ENCODE measurements at places on chromosomes 5 and 9.
A peak's percentile ranks its signal among the peaks of the same experiment; 100 is the strongest.

DNA sequence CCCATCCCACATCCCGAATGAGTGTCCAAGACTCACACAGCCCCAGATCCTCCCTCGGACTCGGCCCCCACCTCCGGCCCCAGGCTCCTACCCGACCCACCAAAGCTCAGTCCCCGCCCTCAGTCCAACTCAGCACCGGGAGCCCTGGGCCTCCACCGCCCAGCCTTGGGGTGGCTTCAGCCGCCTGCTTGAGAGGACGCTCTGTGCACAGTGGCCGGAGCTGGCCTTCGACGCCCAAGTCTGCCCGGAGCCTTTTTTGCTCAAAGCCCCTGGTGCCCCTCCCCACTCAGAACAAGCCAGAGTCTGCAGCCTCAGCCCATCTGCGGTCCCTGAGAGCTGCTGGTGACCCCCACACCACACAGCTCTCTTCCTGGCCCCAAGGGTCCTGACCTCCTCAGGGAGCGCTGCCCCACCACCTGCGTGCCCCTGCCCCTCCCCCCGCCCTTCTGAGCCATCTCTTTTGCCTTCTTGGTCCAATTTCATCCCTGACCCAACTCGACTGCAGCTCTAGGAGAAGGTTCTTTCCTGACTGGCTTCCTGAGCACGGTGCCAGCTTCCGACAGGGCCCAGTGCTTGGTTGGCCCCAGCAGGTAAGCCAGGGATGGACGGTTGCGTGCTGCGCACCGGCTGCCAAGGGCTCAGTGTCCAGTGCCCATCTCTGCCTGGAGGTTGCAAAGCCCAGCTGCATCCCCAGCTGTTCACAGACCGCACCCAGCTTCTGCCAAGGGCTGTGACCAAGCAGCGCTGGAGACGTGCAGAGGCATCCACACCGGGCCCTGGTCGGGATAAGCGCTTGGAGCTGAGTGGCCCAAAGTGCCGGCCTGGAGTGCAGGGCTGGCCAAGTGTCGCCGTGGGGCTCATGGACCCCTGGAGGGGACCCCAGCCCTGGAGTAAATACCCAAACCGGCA lies 27.7 kb upstream of the NSMF start:
- DNase-seq, result no peak

DNA sequence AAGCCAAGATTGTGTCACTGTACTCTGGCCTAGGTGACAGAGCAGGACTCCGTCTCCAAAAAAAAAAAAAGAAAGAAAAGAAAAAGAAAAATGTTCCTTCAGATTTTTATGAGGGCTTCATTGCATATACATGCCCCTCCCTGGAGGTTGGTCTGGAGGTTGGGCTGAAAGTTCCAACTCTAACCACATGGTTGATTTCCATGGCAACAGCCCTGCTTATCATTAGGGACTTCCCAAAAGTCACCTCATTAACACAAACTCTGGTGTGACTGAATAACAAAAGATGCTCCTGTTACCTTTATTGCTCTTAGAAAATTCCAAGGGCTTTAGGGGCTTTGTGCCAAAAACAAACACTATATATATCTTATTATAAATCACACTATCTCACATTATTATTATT lies 113.8 kb downstream of the TMC1 start:
- no peak for DNase-seq

GRCh38 chr5:65873181-65873750 lies 53.1 kb upstream of the ERBIN start:
- DNase-seq, result no peak

DNA sequence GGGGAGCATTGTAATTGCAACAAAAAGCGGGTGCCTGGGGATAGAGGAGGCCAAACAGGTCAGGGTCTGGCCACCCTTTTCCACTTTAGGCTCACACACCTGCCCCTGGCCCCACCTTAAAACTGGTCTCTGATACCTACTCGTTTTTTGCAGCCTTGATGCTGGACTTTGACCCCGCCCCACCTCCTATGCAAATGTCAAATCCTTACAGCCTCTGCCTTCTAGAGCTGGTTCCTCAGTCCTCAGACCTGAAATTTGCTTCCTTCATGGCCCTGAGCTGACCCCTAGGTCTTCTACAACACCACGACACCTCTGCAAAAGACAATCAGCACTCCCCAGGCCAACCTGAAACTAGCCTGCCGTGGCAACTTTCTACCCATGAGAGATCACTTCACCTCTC lies 37.7 kb downstream of the SMIM23 start:
- DNase-seq, result no peak

DNA sequence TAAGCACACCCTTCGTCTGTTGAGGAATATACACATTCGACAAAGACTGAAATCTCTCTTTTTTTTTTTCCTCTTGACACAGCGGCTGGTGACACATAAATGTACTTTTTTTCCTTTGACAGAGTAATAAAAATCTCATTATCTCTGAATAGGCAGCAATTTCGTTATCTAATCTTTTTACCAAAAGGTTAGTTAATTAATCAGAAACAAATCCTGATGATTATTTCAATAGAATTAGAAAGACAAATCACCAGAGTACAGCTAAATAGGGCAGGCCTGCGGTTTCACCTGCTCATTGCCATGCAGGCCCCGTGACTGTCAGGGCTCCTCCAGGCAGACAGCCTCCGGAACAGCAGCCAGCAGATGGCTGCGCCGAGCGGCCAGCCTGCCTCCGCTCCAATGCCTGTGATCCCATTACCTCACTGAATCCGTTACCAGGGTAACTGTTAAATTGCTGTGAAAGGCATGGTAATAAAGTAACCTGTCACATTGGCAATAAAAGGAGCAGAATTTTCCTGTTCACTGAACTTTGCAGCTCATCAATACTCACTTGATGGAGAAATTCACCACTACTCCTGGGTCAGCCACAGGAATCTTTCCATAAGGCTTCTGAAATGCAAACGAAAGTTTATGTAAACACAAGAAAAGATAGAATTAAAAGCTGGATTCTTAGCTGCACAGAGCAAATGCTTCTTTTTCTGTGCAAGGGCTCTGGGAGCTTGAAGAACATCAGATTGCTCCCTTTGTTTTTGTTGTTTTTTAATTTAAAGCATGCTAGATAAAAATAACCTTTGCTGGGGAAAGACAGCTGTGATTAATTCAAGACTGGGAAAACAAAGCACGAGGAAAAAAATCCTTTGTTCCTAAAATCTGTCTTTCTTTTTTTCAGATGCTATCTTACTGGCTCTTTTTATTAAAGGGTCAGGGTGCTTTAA lies 666.4 kb upstream of the ZNF608 start:
- DNase-seq, result no peak

DNA sequence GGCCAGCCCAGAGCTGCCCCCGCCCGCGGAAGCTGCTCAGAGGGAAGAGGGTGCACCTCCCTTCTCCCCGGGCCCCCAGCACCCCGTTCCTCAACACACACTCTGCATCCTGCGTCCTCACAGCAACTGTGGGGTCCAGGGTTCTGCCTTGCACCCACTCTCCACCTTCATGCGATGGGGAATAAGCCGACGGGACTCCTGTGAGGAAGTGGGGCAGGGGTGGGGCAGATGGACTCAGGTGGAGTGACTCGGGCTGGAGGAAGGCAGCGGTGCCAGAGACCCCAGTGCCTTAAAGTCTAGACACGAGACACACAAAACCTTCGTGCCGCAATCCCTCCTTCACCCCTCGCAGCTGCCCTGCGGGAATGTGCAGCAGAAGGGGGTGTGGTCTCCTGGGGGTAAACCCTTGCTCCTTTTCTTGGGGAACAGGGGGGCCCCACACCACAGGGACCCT lies 8.6 kb downstream of the BRD3 start:
- DNase-seq, result no peak

- peak; percentile 8 for DNase-seq
Measured at GRCh38 chr9:126986506-126986951, 71.9 kb downstream of the RALGPS1 start.

GRCh38 chr9:137781906-137782585 lies 95.5 kb upstream of the CACNA1B start:
- no peak for DNase-seq

DNA sequence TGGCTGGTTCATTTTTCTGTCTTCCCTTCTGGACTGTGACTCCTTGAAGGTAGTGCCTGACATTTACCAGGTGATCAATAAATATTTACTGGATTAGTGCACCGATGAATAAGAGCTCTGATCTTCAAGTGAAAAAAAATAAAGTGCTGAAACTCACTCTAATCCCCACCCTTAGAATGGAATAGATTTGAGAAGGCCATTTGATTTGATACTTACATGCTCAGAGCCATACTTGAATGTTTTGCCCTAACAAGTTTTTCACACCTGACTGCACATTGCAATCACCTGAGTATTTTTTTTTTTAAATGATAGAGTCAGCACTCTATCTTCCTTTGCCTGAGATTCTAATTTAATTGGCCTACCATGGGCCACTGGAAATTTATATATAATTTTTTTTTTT lies 105.7 kb downstream of the LRRC70 start:
- no peak for DNase-seq

DNA sequence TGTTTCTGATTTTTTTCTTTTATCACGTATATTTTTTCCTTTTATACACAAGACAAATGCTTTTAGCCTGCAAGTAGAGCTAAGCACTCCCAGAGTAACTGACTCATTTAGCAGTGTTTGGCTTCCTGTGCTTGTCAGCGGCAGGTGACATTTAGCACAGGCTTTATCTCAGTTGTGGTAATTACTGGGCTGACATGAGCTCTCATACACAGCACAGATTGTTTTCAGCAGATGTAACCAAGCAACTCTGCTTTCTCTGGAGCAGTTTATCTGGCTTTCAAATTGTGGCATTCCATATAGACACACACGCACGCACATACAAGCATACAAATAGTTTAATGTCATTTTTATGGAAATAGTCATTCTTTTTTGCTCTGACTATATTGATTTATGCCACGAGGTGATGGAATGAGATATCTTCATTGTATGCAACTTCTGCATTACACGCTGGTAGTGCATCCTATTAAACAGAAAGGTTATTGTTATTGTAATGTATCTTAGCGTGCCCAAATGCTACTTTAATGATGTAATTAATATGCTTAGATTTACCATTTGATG lies 379.0 kb upstream of the GRAMD2B start:
- no peak for DNase-seq

DNA sequence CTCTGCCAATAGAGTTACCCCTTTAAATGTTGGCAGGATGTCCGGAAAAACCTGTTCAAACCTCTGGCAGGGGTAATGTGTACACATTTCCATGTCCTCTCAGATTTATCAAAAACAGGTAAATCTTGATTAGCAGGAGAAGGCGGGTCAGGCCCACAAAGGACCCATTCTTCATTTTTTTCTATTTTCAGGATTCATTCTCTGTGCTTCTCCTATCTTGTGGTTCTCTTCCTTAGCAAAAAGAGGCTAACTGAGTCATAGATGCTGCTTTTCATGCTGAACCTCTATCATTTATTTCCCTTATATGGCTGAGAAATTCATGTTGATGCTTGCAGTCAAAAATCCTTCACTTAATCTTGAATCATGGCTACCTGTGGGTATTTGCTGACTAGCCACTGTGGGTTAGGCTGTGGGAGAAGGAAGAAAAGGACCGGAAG lies 112.7 kb upstream of the IQGAP2 start:
- DNase-seq, result no peak

GRCh38 chr9:92774274-92774673 lies 9.6 kb upstream of the BICD2 start:
- no peak for DNase-seq

DNA sequence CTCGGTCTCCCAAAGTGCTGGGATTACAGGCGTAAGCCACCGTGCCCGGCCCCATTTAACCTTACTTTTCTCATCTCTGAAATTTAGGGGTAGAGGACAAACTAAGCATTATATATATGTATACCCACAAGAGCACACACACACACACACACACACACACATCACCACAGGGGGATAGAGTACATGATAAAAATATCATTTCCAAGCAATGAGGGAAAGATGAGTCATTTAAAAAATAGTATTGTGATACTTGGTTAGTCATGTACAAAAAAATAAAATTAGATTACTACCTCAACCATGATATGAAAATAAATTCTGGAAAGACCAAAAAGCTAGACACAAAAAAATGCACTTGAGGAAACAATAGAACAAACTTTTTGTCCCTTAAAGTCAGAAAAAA lies 67.2 kb downstream of the CDH18 start:
- no peak for DNase-seq

DNA sequence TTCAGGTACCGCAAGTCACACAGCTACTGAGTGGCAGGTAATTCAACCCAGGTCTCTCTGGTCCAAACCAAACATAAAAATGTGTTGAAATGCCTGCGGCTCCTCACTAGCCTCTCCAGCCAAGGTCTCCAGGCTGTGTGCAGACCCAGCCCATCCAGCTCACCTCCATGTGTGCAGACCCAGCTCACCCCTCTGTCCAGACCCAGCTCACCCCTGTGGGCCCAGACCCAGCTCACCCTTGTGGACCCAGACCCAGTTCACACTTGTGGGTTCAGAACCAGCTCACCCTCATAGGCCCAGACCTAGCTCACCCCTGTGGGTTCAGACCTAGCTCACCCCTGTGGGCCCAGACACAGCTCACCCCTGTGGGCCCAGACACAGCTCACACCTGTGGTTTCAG lies 188.0 kb upstream of the ADCY2 start:
- no peak for DNase-seq

GRCh38 chr9:75086541-75087288 lies 1.2 kb downstream of the NMRK1 start:
- DNase-seq, result peak; percentile 8

DNA sequence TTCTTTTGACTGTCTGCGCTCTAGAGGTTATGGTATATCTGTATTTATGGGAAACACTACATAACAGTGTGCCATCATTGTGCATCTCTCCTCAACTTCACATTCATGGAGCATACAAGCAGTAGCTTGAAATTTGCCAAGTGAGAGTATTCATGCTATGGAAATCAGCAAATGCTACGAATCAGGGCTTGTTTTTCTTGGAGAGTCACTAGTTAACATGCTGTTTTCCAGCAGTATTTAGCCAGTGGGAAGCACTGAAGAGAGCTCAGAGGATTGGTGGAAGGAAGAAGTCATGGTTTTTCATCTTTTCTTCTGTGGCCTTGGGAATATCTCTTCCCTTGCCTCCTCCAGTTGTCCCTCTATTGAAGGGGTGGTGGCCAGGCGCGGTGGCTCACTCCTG lies 303.0 kb downstream of the PSAT1 start:
- no peak for DNase-seq

DNA sequence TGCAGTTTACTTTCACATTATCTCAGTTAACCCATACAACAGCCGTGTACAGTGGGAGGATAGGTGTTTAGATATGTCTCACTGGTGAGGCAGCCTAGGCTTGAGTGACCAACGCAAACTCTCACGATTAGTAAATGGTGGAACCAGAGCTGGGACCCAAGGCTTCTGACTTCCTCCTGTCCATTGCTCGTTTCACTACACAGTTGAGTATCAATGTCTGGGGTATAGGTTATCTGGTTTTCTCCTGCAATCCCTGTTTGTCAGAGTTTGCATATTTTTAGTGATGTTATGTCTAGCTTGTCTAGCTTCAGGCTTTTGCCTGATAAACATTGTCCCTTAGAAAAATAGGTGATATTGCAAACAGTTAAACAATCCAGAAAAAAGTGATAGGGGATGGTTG lies 62.6 kb downstream of the NUP214 start:
- DNase-seq, result no peak

GRCh38 chr5:124453221-124454051 lies 293.0 kb downstream of the ZNF608 start:
- no peak for DNase-seq

GRCh38 chr9:129455151-129455995 lies 165.5 kb downstream of the C9orf50 start:
- no peak for DNase-seq

All from stimulated activated CD4-positive, alpha-beta T cell treated with anti-CD3 and anti-CD28 coated beads, Interleukin-12 subunit alpha, Interleukin-12 subunit beta, amount 100 ng/mL, for 48 hours (primary cell).